Neural cell (in vitro differentiated cells): ENCODE measurements at places on chromosomes 12 and 14. TPM values are rescaled to one million over a fixed set of nuclear protein-coding genes. Genes with fewer than 3 reads are reported as not detected.

RPGRIP1 gene
- polyA plus RNA-seq = not detected in 2 replicates

OTX2 gene
- 2.1 and 3.2 TPM in 2 replicates for polyA plus RNA-seq

RNASE7 gene
- not detected in 2 replicates for polyA plus RNA-seq

KRT73 gene
- polyA plus RNA-seq = not detected in 2 replicates

SLC25A21 gene
- 0.35 TPM in 1 of 2 replicates, not detected in the other for polyA plus RNA-seq

PLEKHD1 gene
- polyA plus RNA-seq = 0.52 TPM in 1 of 2 replicates, not detected in the other

CLEC7A gene
- not detected in 2 replicates for polyA plus RNA-seq

TRHDE gene
- polyA plus RNA-seq = 14.7 and 20.6 TPM in 2 replicates

HNF1A gene
- not detected in 2 replicates for polyA plus RNA-seq

SLCO1A2 gene
- polyA plus RNA-seq = 0.64 TPM in 1 of 2 replicates, not detected in the other

CCDC177 gene
- polyA plus RNA-seq = 3.2 and 4.3 TPM in 2 replicates

CCDC196 gene
- not detected in 2 replicates for polyA plus RNA-seq

RTL1 gene
- polyA plus RNA-seq = 0.20 TPM in 1 of 2 replicates, not detected in the other

NGB gene
- 0.87 and 2.5 TPM in 2 replicates for polyA plus RNA-seq

KCNA5 gene
- polyA plus RNA-seq = 7.5 and 8.6 TPM in 2 replicates

ATL1 gene
- polyA plus RNA-seq = 70.4 and 73.0 TPM in 2 replicates

RFX4 gene
- polyA plus RNA-seq = 0.22 TPM in 1 of 2 replicates, not detected in the other

PLCZ1 gene
- polyA plus RNA-seq = not detected in 2 replicates
